ENCODE measurements at places on chromosomes 16 and 17. TPM values are rescaled to one million over a fixed set of nuclear protein-coding genes. Genes with fewer than 3 reads are reported as not detected.

The RABEP2 gene
- total RNA-seq = 13.4 TPM

The KRT40 gene
- not detected for total RNA-seq

The RUNDC1 gene
- total RNA-seq = 13.0 TPM

DNA sequence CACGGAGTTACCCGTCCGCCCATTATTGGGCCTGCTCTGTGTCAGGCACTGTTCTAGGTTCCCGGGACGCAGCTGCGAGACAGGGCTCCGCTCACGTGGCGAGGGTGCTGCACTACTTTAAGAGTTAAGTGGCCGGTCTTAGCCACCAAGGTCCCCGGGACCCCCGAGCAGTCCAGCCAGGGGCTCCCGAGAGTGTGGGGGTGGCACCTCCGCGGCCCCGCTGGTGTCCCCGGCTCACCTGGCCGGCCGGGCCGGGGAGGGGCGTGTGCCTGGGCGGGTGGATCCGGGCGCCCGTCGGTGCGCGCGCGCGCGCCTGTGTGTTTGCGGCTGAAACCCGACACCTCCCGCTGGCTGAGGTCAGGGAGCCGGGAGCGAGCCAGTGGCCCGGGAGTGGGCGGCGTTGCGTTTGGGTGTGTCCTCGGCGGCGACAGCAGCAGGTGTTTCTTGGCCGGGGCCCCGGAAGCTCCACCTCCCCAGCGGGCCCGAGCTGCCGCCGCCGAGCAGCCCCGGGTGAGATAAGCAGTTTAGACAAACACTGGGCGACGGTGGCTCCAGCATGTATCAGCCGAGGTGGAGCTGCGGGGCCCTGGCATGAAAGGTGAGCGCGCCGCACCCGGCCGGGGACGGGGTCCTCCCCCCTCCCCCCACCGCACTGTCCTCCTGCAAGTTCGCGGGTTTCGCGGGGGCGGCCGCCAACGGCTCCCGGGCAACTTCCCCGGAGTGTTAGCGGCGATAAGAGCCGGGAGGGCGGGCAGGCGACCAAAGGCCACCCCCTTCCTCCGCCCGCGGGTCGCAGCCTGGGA is at the start of gene GSE1:
Gene GSE1 (plus strand): TSS at position 522 of the 803 bp plus-strand sequence. CDS start 70 bp downstream, at position 592.
- DNase-seq = peak; percentile 96

DNA sequence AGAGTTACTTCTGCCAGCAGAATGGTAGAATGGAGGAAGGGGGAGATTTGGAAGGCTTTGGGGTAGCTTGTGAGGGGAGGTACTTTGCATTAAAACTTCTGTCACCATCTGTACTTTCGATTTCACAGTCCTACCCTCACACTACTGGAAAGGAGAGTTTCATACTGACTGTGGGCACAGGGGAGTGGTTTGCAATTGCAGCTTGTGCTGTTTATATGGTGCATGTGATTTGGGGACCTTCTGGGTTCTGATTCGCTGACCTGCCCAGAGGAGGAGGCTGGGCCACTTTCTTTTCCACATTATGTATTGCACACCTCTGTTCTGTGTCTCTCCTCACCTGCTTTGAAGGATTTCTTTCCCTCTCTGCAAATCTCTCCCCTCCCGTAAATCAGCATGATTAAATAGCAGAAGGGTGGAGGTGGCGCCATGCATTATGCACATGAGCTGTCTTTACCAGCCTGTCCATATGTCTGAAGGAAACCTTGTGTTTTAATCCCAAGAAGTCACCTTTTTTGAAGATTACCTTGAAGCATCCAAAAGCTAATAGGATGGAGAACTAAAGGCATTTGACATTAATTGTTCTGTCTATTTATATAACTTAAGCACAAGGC is 90.9 kb downstream of the RBFOX1 start:
- no peak for DNase-seq

DNA sequence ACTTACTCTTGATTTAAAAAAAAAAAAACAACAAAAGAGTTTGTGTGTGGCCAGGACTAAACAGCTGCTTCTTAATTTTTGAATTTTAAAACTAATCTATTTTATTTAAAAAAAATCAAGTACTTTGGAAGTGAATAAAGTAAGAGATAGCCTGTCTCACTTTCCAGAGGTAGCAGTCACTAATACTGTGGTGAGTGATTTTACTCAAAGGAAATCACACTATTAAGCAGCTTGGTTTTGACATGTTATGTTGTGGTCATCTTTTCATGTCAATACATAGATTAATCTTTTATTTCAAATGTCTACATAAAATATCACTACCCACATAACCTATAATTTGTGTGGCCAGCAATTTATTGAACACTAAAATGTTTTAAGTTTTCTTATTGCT is 102.2 kb upstream of the HLF start:
- no peak for DNase-seq

All from HCT116 (cell line).